ENCODE measurements at places on chromosomes 16 and 17.

GRCh38 chr16:35411156-35411555 lies 1951.7 kb downstream of the TP53TG3F start:
- no peak for DNase-seq

DNA sequence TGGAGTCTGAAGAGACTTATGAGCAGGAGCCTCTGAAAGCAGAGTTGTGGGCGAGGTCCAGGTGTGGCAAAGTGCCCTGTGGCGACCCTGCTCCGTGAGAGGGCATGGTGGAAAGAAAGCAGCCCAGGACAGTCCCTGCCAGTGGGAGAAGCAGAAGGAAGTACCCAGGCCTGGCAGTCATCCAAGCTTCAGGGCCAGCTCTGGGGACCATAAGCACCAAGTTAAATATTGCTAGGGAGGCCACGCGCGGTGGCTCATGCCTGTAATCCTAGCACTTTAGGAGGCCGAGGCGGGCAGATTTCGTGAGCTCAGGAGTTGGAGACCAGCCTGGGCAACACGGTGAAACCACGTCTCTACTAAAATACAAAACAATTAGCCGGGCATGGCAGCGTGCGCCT lies 4.9 kb upstream of the ASGR1 start:
- peak; percentile 48 for DNase-seq

DNA sequence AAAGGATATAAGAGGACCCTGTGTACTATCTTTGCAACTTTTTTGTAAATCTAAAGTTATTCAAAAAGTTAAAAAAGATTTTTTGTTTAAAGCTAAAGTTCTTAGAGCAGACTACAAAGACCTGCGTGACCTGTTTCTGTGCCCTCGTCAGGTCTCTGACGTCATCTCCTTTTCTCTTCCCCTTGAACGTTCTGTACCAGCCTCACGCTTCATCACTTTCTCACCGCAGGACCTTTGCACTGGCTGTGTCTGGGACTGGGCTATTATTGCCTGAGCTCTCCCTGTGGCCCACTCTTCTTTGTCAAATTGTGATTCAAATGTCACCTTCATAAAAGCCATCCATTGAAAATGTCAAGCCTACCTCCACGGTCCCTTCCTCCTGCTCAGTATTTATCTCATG lies 222.8 kb downstream of the RBFOX1 start:
- no peak for DNase-seq

- no peak for DNase-seq
Observed at GRCh38 chr16:1724491-1724890, 18.5 kb downstream of the MAPK8IP3 start.

DNA sequence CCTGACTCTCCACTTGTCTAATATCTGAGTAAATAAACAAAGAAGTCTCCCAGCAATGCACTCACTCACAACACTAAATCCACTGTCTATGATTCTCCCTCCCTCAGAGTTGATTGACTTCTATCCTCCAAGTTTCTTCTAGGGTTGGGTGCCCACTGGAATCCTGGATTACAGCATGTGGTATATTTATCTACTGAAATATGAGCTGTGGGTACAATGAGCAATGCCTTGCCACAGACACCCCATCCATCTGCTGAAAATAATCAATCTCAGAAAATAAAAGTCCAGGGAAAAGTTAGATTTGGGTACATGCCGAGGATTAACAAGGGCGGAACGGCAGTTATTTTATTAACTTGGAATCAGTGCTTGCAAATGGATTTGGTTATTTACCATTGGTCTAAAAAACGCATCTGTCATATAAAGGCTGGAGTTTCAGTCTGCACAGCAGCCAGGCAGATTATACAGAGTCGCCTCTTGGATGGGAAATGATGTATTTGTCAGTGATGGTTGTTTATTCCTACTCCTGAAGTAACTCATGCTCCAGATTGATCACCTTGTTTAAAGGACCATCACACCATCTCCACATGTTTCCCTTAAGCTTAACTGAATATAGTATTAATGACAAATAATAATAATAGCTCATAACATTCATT lies 193.9 kb upstream of the SOX9 start:
- no peak for DNase-seq

DNA sequence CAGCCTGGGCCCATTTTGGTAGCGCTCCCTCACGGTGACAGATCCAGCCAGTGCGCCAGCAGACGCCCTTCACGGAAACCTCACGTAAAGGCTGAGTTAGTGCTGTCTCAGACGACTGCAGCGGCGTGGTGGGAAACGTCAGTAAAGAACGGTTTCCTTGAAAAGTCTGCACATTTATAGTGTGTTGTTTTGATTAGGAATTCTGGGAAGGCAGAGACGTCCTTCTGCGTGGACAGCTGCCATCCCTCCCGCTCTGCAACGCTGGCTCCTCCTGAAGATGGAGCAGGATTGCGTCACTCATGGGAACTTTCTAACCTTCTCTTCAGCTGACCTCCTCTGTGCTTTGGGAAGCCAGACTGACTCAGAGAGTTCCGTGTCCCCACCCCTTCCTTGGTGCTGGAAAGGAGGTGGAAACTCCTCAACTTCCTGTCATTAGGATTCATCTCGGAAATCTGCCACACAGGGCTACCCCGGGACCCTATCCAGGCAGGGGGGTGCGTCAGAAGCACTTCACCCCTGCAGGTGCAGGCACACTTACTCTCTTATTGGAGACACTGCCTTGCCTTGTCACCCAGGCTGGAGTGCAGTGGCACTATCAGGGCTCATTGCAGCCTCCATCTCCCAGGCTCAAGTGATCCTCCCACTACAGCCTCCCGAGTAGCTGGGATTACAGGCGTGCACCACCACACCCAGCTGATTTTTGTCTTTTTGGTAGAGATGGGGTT lies 24.3 kb upstream of the CRISPLD2 start:
- no peak for DNase-seq

GRCh38 chr16:55682086-55682485 lies 26.3 kb downstream of the SLC6A2 start:
- no peak for DNase-seq

GRCh38 chr17:19278729-19279128 lies 41.6 kb downstream of the EPN2 start:
- no peak for DNase-seq

GRCh38 chr17:17351356-17351891 lies 48.3 kb downstream of the NT5M start:
- no peak for DNase-seq

GRCh38 chr17:45414990-45415881 lies 17.4 kb downstream of the ARHGAP27 start:
- DNase-seq, result peak; percentile 58

GRCh38 chr17:31130286-31131224 lies 35.8 kb downstream of the NF1 start:
- no peak for DNase-seq

DNA sequence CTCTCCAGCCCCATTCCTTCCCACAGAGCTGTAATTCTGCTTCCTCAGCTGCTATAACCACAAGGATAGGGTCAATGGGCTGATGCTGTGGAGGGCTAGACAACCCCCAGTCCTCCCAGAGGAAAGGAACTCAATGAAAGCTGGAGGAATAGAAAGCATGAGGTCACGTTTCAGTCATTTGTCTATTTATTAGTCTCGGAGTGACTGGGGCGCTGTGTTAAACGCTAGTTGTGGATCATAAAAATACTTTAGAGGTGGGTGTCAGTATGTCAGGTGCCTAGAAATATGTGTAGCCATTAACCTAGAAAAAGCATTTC lies 787 bp upstream of the CCL3L1 start:
- DNase-seq, result peak; percentile 67

GRCh38 chr17:76145231-76146052 lies 4.4 kb upstream of the FOXJ1 start:
- DNase-seq, result no peak

- DNase-seq, result no peak
Observed at GRCh38 chr16:6573577-6573976, 759.1 kb upstream of the RBFOX1 start.

- no peak for DNase-seq
Observed at GRCh38 chr17:17570798-17571716, 20.5 kb downstream of the PEMT start.

DNA sequence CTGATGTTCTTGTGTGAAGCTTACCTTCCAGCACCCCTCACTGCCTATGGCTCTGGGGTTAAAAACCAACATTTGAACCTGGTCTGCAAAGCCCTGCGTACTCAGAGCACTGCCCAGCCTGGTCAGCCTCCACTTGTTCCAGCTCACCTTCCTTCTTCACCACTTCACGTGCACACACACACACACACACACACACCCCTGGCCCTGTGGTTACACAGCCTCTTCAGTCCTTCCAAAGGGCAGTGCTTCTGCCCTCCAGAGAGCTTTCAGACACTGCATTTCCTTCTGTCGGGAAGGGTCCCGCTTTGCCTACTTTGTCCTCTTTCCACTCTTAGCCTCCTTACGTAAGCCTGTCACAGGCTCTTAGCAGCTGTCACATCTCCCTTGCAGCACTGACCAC lies 9.6 kb upstream of the TMEM220 start:
- DNase-seq, result no peak

DNA sequence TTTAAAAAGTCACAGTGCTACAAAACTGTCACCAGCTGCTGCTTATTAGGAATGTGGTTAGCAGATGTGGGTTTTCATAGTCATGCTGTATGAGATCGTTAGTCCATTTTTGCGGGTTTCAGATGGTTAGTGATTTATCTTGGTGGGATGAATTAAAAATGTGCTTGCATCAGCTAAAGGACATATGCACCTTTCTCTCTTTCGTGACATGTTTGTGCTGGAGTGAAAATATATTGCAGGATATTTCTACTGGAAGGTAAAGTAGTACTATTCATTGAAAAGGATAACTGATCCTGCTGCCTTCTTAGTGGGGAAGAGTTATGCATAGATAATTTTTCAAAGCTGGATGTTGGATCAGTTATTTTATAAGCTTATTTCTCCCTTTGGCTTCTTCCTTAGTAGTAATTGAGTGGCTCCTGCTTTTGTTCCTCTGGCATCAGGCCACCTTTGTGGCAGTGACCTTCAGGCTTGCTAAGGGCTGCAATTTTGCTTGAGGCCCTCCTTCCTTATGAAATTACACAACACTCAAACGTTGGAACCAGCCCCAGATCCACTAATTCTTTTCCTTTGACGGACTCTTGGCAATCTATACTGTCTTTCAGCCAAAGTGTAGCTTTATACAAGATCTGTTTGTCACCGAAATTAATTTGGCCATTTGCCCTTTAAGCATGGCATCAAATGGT lies 7.5 kb upstream of the SNTB2 start:
- no peak for DNase-seq

DNA sequence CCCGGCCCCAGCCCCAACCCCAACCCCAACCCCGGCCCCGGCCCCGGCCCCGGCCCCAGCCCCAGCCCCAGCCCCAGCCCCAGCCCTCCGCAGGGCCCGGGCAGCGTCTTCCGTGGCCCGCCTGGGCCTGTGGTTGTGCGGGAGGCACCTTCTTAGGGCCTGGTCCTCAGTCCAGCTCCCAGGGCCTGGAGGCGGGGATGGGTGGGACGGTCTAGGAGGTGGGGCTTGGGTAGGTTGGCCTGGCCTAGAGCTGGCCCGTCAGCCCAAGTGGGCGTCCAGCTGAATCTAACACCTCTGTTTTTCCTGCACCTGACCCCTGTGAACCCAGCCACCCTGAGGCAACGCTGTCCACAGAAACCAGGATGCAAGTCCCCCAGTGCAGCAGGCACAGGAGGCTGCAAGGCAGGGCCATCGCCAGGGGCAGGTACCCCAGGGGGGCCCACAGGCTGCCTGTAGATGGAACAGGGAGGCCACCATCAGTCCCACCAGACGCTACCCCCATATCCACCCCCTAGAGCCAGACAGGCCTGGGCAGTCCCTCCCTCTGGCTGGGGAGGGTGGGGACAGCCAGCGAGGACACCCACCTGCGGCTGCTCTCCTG lies 8.8 kb downstream of the MSLN start:
- DNase-seq, result no peak

DNA sequence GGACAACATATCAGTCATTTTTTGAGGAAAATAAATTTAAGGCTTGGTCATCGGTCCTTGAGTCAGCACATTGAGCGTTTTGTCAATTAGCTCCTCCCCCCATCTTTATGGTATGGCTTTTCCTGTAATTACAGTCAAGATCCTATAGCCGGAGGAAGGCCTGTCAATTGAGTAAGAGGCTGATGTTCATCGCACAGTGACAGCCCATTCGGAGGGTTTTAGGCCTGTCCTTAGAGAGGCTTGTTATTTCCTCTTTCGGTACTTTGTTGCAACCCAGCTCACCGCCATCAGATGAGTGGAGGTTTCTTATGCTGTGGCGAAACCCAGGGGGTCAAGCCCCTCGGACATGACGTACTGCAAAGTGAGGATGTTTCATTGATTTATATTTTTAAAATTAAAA lies 395.2 kb downstream of the WWOX start:
- DNase-seq, result peak; percentile 53

- DNase-seq, result peak; percentile 30
Observed at GRCh38 chr17:48612854-48613691, 2.0 kb downstream of the HOXB8 start.

GRCh38 chr17:30565073-30565935 lies 88.1 kb downstream of the GOSR1 start:
- DNase-seq, result no peak

DNA sequence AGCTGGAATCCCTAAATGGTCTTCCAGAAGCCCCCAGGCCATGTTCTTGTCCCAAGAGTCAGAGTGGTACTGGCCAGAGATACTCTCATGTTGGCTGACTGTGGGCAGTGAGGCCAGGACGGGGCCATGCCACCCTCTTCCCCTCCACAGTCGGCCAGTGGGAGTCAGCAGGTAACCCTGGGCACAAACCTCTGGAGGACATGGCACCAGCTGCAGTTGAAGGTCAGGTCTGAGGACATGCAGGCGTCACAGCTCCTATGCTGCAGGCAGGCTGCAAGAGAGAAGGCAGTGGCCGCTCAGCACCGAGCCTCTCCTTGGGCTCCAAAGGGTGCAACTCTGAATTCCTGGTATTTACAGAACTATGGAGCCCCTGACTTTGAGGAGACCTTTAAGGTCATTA lies 68.2 kb downstream of the PLXDC1 start:
- no peak for DNase-seq

GRCh38 chr16:21570676-21571017 lies 28.7 kb upstream of the METTL9 start:
- DNase-seq, result no peak

- DNase-seq, result peak; percentile 50
Observed at GRCh38 chr17:29115961-29116803, 64.0 kb downstream of the MYO18A start.

- peak; percentile 22 for DNase-seq
Observed at GRCh38 chr17:4179071-4179470, 36.1 kb downstream of the CYB5D2 start.

GRCh38 chr16:12206098-12206748 lies 229.7 kb downstream of the SNX29 start:
- DNase-seq, result peak; percentile 37

DNA sequence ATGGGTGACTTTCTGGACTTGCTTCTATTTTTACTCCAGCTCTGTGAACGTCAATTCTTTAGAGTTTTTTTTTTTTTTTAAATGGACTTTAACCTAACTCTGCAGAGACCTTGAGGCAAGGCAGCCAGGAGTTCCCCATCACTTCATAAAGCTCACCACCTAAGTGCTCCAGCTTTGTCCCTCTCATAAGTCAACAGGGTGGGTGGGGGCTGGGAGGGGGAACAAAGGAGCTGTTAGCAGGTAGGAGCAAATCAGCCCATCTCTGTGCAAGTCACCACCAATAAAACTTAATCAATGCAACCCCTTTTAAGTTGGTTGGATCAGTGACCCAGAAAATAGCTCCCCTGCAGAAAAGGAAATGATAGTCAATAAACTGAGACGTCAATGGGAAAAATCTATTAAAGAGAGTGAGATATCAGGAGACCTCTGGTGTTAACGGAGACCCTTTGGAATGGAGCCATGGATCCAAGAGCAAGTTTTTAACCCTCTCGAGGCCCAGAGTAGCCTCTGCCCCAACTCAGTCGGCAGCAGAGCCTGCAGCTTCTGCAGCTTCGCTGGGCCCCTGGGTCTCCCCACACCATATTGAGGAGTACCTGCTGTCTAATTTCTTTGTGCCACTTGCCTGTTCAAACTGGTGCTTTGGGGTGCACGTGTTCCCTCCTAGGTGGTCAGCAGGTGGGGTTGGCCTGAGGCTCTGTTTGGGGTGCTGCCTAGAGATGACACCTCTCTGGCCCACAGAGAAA lies 27.6 kb upstream of the ETV4 start:
- DNase-seq, result no peak

Measured in inflammatory macrophage (primary cell).